ENCODE measurements at places on chromosomes 16 and 17. TPM values are rescaled to one million over a fixed set of nuclear protein-coding genes. Genes with fewer than 3 reads are reported as not detected.

The HEXD gene
- total RNA-seq: 6.1 TPM

The OTOP2 gene
- total RNA-seq: not detected

The YBX2 gene
- not detected for total RNA-seq

The NOTUM gene
- not detected for total RNA-seq

The TRPV2 gene
- total RNA-seq: 91.3 TPM

The GPT2 gene
- total RNA-seq: 17.2 TPM

The WNT3 gene
- total RNA-seq: 2.0 TPM

The MFSD6L gene
- total RNA-seq: not detected

The LGALS9B gene
- total RNA-seq: not detected

The GDPD3 gene
- total RNA-seq: 0.77 TPM

The ATP2C2 gene
- not detected for total RNA-seq

The CCL16 gene
- total RNA-seq: not detected

The UTS2R gene
- total RNA-seq: not detected

The PRSS36 gene
- 0.85 TPM for total RNA-seq

The SLC13A5 gene
- total RNA-seq: not detected

The FCSK gene
- 7.0 TPM for total RNA-seq

The PCGF2 gene
- total RNA-seq: 1.7 TPM

The PRCD gene
- 1.9 TPM for total RNA-seq

The CTRB1 gene
- not detected for total RNA-seq

The ZNF319 gene
- total RNA-seq: 1.4 TPM

The OR1A1 gene
- total RNA-seq: not detected

The PYY gene
- total RNA-seq: not detected

The KIF2B gene
- not detected for total RNA-seq

The XPO6 gene
- 105 TPM for total RNA-seq

The TGFB1I1 gene
- 21.4 TPM for total RNA-seq

The LRRC37A gene
- 3.1 TPM for total RNA-seq

The LMF1 gene
- 28.2 TPM for total RNA-seq

The ROGDI gene
- 21.1 TPM for total RNA-seq

The RRAD gene
- total RNA-seq: 5.2 TPM

The PIRT gene
- total RNA-seq: not detected

The PRSS53 gene
- 1.9 TPM for total RNA-seq

The MSI2 gene
- 18.3 TPM for total RNA-seq

The FOXO3B gene
- total RNA-seq: 3.5 TPM

The HBQ1 gene
- total RNA-seq: 0.19 TPM

The ZFP90 gene
- total RNA-seq: 36.1 TPM

The SP6 gene
- total RNA-seq: under 0.01 TPM

The PPY gene
- not detected for total RNA-seq

The PGAP6 gene
- total RNA-seq: 66.8 TPM

The NKIRAS2 gene
- 27.1 TPM for total RNA-seq

The KCTD5 gene
- total RNA-seq: 21.4 TPM

The TMEM238L gene
- total RNA-seq: not detected

The KRT39 gene
- total RNA-seq: 0.28 TPM

The PIK3R6 gene
- total RNA-seq: 0.38 TPM

The GALR2 gene
- total RNA-seq: not detected

The NEUROD2 gene
- total RNA-seq: not detected

The SHISA9 gene
- total RNA-seq: under 0.01 TPM

The IRX5 gene
- total RNA-seq: 1.7 TPM

The NPIPB5 gene
- total RNA-seq: 59.2 TPM

The LITAFD gene
- not detected for total RNA-seq

The TBC1D3 gene
- not detected for total RNA-seq

The DRC7 gene
- total RNA-seq: 0.38 TPM

Measured in regular cardiac myocyte (primary cell).